ENCODE measurements at places on chromosomes 6 and 20.

DNA sequence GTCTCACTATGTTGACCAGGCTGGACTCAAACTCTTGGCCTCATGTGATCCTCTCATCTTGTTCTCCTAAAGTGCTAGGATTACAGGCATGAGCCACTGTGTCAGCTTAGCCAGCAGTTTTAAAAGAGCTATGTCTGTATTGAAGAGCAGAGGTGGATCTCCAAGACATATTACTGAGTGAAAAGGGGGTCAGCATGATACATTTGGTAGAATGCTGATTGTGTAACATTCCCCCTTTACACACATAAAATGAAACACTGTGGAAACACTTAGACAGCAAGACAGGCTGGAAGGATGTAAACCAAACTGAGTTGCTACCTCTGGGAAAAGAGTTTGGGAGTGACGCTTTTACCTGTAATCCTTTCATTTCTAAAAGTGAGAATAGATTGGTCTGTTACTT lies 1.7 kb upstream of the RIPOR3 start:
- DNase-seq: no peak

DNA sequence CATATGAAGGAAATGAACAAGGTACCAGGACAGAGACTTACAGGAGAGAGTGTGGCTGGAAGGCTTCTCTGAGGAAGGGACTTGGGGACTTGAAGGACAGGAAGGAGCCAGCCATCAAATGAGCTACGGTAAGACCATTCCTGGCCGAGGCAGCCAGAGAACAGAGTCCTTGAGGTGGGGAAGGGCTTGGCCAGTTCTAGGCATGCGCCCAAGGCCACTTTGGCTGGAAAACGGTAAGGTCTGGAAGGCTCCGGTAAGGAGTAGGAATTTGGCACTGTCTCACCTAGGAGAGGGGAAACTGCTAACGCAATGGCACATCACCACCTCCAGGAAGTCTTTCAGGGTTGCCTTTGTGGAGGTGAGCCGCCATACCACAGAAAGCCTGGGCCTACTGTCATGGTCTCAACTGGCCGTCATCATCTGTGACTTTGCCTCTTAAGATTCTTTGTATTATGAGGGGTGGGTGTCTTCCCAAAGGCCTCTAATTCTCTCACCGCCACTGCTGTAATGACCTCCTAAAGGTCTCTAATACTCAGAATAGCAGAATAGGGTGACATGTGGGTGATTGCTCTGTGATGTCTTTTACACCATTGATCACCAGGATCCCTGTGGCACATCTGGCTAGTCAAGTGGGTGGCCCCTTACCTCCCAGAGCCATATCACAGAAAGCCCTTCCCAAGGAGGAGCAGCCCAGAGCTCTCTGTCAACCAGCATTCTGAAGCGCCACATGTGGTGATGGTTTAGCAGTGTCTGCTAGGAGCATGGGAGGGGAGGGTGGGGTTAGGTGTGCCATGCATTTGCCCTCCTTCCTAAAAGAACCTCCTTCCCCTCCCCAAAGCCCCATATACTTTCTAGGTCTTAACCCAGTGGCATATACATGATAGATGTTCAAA lies 17.7 kb upstream of the STX16 start:
- DNase-seq: no peak

DNA sequence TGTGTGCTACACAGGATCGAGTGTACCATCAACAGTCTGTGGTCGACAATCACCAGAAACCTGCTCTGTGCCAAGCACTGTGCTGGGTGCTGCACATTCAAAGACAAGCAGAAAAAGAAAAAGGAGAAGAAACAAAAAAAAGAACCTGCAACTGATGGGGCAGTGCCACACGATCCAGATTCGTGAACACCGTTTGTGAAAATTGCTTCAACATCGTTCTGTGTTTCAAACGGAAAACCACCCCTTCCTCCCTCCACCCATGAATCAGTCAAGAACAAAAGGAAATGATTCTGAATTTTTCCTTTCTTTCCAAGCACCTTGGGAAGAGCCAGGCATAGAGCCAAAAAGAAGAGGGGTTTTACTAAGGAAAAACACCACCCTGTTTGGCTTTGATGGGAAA lies 129.2 kb upstream of the ARID1B start:
- DNase-seq: no peak

- DNase-seq: no peak
Measured at GRCh38 chr6:156154896-156155295, 622.3 kb upstream of the ARID1B start.

GRCh38 chr6:77037439-77037838 lies 425.9 kb downstream of the HTR1B start:
- DNase-seq: no peak

DNA sequence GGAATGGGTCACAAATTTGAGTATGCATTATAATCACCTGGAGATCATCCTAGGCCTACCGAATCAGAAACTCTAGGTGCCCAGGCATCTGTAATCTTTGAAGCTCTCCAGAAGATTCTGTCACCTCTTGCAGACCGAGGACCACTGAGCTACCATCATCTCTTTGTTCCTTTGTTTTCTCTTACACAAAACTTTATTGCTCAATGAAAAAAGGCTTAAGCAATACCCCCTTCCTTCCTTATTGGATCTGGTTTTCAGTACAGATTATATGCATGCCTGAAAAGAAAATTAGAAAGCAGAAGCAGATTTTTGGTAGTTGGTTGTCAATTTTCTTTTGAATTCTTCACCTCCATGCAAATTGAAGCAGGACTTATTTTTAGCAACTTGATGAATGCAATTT lies 31.3 kb downstream of the STX11 start:
- no peak for DNase-seq

GRCh38 chr6:142246960-142247359 lies 54.8 kb upstream of the ADGRG6 start:
- no peak for DNase-seq

GRCh38 chr20:48787861-48788375 lies 39.9 kb downstream of the PREX1 start:
- no peak for DNase-seq

DNA sequence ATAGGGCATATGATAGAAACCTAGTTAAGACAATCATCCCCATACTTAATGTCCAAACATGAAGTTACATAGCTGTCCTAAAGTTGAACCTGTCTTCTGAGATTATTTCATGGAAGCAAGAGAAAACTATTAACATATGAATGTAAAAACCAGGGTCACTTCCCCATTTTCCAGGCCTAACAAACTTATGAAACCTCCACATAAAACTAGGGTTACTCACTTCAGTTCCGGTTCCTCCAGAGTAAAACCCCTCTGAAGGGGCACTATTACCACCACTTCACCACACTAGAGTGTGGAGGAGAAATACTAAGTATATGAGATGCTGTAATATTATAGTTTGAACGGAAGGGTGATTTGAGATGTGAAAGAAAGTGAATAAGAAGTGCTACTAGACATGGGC lies 14.9 kb downstream of the PRKN start:
- no peak for DNase-seq

GRCh38 chr6:112362027-112362795 lies 15.1 kb downstream of the RFPL4B start:
- no peak for DNase-seq

- DNase-seq: no peak
Measured at GRCh38 chr6:29764422-29765196, 41.4 kb downstream of the HLA-F start.

DNA sequence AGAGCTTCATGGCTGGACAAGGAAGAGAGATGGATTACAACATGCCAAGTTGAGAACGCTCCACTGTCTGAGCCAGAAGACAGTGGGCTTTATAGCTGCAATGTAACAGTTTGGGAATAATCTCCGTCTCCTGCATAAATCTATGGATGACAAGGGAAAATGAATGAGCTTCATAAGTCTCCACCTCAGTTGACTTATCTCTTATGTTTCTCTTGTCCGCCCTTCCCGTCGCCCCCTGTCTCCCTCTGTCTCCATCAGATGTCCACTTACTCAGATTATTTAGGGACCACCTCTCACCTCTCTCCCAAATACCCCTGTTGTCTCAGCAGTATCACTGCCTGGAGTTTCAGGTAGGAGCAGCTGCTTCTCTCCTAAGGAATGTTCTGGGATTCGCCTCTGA lies 13.7 kb upstream of the BPIFA2 start:
- DNase-seq: no peak

GRCh38 chr20:63682384-63683139 lies 13.9 kb upstream of the TNFRSF6B start:
- no peak for DNase-seq

DNA sequence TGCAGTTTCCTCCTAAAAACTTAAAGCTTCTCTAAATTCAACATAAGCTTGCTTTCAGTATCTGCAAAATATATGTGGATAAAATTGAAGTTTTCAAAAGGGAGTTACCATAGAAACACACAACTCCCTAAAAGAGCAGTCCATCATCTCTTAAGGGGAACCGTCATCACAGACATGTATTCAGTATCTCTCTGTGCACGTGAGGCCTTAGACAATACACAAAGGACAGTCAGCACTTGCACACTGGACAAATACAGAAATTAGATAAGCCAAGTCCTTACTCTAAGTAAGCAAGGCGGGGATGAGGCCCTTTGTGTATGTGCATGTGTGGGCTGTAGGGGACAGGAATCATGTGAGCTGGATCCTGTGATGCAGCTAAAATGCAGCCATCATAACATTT lies 136.6 kb downstream of the BACH2 start:
- no peak for DNase-seq

DNA sequence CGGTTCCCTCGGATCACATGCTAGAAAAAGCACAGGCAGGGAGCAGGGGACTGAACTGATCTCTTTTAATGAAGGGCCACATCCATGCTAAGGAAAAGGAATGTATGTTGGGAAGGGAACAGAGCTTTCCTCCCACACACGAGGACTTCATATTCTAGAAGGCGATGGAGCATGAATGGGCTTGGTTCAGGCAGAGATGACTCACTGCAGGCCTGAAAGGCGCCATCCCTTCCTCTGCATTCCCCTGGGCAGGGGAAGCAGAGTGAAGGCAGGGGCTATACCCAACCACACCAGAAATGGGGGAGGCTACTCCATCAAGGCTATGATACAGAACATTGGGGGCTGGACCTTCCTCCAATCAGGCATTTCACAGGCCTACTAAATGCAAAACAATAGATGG lies 30.6 kb downstream of the ELMO2 start:
- DNase-seq: no peak

- DNase-seq: no peak
Measured at GRCh38 chr20:10674684-10675449, 1.1 kb upstream of the JAG1 start.

DNA sequence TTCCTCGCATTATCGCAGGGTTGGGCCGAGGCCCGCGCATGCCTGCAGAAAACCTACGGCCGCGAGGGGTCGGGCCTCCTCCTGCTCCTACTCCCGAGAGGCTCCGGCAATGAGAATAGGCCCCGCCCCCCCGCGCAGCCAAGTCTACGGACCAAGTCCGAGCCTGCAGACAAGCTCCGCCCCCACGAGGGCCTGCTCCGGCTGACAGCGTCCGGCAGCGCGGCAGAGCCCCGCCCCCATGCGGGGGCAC lies 3.1 kb upstream of the GPSM3 start:
- peak; percentile 100 for DNase-seq

- DNase-seq: no peak
Measured at GRCh38 chr6:90227673-90228072, 69.0 kb downstream of the BACH2 start.

DNA sequence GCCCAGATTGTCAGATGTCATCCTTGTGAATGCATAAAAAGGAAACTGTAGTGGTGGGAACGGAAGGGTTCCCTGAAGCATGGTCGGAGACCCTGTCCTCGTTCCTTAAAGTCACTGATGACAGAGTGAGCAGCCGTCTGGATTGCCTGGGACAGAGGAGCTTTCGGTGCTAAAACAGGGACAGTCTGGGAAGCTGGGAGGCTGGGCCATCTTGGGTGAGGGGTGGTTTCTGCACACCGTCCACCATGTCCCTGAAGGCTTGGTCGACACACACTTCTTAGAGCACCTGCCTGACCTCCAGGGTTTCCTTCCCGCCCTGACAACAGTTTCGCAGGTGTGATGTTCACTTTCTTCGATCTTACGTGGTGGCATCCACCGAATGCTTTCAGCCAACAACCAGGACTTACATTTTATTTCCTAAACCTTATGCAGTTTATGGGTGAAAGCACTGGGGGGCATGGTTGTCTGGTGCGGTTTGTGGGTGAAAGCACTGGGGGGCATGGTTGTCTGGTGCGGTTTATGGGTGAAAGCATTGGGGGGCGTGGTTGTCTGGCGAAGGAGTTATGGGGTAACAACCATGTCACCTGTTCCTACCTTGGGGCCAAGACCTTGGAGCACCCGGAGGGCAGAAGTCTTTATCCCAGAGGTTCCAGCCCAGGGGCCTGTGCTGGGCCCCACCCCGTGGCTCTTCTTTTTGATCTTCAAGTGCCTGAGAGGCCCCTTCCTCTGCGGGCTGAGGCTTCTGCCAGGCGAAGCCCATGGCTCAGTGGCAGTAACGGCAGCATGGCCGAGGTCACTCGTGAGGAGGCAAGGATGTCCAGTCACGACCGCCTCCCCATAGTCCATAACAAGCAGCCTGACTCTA lies 81.7 kb upstream of the FRMD1 start:
- no peak for DNase-seq

DNA sequence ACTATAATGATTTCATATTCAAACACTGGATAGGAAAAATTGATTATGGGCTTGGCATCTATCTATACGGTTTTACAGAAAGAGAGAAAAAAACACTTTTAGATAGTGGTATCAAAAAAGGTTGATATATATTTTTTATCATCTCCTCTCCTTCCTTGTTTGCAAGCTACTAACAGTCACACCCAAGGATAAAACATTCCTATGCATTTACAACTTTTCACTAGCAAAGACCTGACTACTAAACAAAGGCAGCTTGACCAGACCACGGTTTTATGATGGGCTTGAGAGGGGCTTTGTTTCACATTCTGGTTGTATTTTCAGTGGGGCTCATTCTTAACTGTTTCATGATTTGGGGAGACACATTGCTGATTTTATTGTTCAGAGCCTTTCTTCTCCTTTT lies 477.6 kb upstream of the CITED2 start:
- no peak for DNase-seq

DNA sequence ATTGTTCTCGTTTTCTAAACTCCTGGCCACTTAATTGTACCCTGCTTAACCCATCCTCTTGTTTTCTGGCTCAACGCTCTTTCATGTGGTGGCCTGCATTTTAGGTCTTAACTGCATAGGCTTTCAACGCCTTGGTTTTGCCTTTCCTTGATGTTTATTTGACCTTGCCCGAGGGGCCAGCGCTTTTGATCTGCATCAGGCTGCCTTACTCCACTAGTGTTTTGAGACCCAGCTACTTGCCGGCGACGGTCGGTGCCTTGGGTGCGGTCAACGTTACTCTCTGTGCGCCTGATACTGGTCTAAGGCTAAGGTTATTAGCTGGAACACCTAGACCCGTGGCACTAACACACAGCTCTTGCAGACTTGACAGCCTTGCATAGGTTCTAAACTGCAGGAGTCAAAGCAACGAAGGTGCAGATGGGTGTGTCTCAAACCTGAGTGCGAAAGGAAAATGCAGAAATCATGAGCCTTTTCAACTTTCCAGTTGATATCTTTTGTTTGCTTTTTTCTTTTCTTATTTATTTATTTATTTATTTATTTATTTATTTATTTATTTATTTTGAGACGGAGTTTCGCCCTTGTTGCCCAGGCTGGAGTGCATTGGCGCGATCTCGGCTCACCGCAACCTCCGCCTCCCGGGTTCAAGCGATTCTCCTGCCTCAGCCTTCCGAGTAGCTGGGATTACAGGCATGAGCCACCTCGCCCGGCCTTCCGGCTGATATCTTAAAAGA lies 138.8 kb downstream of the HFE start:
- DNase-seq: no peak

GRCh38 chr6:56573624-56574023 lies 69.1 kb downstream of the DST start:
- no peak for DNase-seq

All from activated CD8-positive, alpha-beta memory T cell treated with anti-CD3 and anti-CD28 coated beads for 48 hours (primary cell).